ENCODE measurements at places on chromosomes 6 and 20. TPM values are rescaled to one million over a fixed set of nuclear protein-coding genes. Genes with fewer than 3 reads are reported as not detected.

The CST9 gene
- not detected for total RNA-seq

The TBX18 gene
- 14.6 TPM for total RNA-seq

The MUC21 gene
- not detected for total RNA-seq

DNA sequence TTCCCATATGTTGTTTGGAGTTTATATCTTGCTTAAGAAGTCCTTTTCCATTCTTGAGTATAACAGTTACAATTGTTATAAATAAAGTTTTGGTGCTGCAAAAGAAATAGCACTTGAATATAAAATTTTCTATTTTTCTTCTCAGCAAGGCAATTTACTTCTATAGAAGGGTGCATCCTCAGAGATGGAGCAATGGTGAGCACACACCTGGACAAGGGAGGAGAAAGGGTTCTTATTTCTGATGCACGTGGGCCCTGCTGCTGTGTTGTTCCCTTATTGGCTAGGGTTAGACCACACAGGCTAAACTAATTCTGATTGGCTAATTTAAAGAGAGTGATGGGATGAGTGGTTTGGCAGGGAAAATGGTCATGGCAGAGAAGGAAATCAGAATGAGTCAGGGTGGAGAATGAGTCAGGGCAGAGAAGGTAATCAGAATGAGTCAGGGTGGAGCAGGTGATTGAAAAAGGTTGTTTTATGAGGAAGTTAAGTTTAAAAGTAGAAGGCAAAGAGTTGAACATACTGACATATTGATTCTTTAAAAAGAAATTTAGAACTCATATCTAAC is 38.0 kb downstream of the CST8 start:
- DNase-seq: no peak

DNA sequence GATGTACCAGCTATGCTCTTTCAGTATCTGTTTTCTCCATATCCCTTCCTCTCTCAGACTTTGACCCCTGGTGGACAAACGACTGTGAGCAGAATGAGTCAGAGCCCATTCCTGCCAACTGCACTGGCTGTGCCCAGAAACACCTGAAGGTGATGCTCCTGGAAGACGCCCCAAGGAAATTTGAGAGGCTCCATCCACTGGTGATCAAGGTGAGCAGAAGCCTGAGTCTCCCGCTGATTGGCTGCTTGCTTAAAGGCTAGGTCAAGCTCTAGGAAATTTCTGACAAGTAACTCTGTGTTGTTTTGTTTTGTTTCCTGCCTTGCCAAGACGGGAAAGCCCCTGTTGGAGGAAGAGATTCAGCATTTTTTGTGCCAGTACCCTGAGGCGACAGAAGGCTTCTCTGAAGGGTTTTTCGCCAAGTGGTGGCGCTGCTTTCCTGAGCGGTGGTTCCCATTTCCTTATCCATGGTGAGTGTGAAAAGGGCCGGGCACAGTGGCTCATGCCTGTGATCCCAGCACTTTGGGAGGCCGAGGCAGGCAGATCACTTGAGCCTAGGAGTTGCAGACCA is 28.6 kb downstream of the C6orf89 start:
- DNase-seq: no peak

- DNase-seq: no peak
Measured at GRCh38 chr20:45874576-45874975, 6.5 kb upstream of the ZSWIM1 start.

DNA sequence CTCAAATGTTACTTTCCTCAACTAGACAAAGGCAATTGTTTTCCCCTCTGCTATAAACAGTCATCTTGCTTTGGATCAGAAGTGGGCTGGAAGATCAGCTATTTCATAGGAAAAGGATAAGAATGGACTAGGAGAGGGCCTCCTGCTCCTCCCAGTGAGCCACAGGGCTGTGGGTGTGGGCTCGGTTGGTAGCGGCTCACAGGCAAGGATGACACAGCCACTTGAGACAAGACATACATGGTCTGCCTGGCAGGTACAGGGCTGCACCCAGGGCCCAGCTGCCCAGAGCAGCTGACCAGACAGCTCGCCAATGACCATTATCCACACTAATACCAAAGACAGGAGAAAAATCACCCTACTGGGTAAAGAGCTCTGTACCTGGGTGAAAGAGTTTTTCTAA is 9.0 kb upstream of the SLA2 start:
- DNase-seq: no peak

- DNase-seq: peak; percentile 33
Measured at GRCh38 chr6:33851959-33852358, 48.2 kb upstream of the MLN start.

GRCh38 chr6:123118811-123119210 is 122.8 kb downstream of the CLVS2 start:
- no peak for DNase-seq

DNA sequence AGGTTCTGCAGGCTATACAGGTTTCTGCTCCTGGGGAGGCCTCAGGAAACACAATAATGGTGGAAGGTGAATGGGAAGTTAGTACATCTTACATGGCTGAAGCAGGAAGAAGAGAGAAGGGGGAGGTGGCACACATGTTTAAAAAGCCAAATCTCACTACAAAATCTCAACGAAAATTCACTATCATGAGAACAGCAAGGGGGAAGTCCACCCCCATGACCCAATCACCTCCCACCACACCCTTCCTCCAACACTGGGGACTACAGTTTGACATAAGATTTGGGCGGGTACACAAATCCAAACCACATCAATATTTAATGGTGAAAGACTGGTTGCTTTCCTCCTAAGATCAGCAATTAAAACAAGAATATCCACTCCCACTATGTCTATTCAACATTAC is 13.8 kb upstream of the POLR1H start:
- DNase-seq: no peak

GRCh38 chr6:52510213-52510562 is 66.7 kb downstream of the TRAM2 start:
- DNase-seq: peak; percentile 69

DNA sequence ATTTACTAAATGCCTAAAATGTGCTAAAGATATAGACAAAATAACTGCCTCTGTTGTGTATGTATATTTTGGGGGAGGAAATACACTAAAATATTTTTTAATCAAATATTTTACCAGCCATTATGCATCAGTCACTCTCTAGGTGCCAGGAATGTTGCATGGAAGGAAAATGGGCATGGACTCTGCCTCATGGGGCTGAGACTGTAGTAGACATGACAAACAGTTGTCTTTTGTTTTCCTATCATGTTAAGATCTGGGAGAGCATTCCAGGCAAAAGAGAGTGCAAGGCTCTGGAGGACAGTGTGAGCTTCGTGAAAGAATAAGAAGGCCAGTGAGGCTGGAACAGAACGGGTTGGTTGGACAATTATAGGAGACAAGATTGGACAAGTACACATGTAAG is 26.5 kb downstream of the HLA-DOB start:
- no peak for DNase-seq

- no peak for DNase-seq
Measured at GRCh38 chr6:105274678-105275077, 94.9 kb upstream of the POPDC3 start.

GRCh38 chr20:15917283-15917682 is 656.0 kb downstream of the KIF16B start:
- DNase-seq: no peak

DNA sequence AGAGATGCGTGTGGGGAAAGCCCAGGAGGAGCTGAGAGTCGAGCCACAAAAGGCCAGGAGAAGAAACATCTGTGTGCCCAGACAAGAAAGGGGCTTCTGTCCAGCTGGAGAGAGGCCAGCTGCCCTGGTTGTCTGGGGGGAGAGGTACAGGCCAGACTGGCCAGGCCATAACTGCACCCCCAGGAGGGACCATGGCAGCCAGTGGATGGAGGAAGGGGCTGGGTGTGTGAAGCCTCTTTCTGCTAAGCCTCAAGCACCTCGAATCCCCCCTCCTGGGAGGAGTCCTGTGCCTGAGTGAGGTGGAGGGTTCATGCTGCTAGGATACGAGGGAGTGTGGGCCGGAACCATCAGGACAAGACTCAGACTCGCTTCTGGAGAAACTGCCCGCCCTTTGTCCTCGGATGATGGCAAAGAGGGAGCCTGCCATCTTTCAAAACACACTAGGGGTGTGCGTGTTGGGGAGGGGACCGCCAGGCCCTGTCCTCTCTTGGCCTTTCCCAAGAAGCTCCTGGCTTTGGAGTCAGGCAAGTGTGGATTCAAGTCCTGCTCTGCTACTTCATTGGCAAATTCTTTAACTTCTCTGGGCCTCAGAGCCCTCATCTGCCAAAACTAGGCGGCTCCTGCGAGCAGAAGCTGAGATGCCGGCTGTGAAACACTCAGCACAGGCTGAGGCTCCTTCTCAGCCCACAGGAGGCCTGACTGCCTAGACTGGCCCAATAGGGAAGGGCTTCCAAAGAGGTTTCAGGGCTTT is 90.3 kb downstream of the ASXL1 start:
- no peak for DNase-seq

- no peak for DNase-seq
Measured at GRCh38 chr6:127533011-127533410, 13.9 kb upstream of the MTCL3 start.

DNA sequence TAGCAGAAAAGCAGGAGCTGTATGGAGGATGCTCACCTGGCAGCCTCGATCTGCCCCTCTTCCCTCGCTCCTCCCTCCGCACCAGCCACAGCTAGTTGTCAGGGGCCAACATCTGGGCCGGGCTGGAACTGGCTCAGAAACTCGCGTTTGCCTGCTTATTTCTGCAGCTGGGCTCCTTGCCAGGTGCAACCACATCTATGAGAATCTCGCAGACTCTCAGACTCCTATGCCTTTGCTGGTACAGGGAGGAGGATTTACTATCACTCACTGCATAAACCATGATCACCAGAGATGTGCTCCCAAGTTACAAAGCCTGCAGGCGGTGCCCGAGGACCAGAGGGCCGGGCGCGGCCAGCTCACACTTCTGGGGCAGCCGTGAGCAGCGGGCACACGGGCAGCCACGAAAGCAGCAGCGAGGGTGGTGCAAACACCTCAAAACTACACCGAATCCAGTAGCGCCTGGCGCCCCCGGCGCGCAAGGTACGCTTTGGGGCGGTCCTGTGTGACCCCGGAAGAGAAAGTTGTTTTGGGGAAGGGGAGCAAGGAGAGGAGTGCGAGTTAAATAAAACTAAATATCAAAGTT is 577 bp upstream of the LRRC1 start:
- DNase-seq: peak; percentile 80

DNA sequence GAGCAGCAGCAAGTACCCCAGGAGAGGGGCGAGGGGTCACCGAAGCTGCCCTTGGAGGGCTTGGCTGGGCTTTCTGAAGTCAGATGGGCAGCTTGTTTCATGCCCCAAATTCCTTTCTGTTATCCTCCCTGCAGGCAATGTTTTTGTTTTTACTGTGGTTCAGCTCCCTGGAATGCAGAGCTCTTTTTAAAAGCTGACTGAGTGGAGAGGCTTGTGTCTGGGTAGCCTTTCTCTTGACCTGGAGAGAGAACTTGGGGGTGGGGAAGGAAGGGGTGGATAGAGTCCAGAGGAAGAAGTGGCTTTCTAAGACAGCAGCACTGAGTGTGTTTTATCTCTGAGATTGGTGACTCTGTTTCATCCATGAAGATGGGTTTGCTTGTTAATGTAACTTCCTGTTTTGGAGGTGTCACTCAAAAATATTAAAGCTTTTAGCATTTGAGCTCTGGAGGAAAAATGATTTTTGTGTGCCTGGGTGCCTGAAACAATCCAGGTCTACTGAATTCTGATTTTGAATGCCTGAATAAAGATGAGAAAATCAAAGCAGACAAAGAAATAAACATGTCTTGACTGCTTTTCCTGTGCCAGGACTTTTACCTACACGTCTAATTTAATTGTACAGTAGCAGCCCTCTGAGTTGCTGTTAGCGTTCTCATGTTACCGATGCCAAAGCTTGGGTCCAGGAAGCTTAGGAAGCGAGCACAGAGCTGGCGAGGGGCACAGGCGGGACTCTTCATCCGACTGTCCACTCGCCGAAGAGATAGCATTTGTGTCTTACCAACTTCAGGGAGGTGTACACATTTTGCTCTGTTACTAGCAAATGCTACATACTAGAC is 78.2 kb upstream of the EEF1E1 start:
- no peak for DNase-seq

DNA sequence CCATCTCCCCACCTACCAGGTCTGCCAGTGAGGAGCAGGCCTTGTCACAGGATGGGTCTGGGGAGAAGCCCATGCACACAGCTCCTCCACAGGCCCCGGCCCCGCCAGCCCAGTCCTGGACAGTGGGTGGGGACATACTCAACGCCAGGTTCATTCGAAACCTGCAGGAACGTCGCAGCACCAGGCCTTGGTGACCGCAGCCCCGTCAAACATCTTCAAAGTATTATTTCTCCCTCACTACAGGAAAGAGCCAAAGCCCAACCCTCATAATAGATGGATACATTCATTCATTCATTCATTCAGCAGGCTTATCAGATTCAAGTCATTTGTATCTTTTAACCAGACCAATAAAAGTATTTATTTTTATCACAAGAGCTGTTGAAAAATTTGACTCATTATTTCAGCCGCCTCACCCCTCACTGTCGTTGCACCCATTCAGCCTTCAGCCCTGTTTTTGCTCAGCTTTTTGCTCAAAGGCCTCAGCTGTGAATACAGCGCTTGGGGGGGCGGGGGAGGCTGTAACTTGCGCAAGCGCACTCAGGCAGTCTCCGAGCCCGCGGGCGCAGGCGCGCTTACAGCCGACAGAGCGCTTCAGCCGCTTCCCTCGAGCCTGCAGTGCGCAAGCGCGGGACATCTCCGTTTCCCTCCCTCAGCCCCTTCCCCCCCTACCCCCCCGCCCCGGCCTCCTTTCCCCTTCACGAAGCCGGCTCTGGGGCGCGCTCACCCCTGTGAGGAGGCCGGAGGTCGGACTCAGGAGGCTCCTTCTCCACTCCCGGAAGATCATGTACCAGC is at the start of gene C6orf136:
TSS of gene C6orf136 (plus strand) at position 684 of the 792 bp plus-strand sequence. CDS start at position 783, 99 bp downstream.
- DNase-seq: peak; percentile 96

DNA sequence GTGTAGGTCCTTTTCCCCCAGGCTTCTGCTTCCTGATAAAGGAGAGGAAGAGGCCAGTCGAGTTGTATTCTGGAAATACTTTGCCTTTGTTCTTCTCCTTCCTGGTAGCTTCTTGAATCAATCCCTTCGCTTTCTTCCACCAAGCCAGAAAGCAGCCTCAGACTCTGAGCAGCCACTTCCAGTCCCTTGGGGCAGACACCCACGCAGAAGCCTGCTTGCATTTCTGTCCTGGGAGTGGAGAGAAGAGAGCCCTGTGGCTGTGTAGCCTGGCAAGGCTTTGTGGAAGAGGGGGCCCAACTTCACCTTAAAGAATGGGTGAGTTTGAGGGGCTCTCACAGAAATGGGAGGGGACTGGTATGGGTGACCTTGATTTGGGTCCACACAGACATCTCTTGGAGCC is 211.0 kb upstream of the SSTR4 start:
- no peak for DNase-seq

DNA sequence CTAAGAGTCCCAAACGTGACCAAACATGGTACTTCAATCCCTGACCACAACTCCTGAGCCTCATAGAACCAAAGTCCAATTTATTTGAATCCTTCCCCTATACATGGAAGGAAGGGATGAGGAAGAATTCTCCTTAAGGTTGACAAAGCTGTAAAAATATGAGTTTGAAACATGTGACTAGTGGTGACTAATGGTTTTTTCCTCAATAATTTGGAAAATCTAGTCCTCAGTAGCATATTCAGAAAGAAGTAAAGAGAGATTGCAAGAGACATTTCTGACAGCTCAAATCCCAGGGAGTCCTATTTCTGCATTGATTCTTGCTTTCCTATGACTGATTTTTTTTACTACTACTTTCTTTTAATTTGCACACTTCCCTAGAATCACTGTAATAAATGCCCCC is 443.7 kb downstream of the FRK start:
- no peak for DNase-seq

GRCh38 chr6:39812853-39813533 is 20.8 kb downstream of the DAAM2 start:
- no peak for DNase-seq

- DNase-seq: no peak
Measured at GRCh38 chr6:139852488-139853140, 478.2 kb upstream of the CITED2 start.

- no peak for DNase-seq
Measured at GRCh38 chr6:136566851-136567250, 16.6 kb upstream of the MAP7 start.

All from A673 (cell line).